ENCODE measurements at places on chromosomes 4 and X.
A peak's percentile ranks its signal among the peaks of the same experiment; 100 is the strongest.

GRCh38 chr4:107330916-107331315, 294.8 kb upstream of the DKK2 start:
- no peak for DNase-seq

GRCh38 chrX:23483396-23483795, 148.7 kb downstream of the PTCHD1 start:
- no peak for DNase-seq

GRCh38 chrX:16930392-16930791, 16.1 kb upstream of the REPS2 start:
- no peak for DNase-seq

DNA sequence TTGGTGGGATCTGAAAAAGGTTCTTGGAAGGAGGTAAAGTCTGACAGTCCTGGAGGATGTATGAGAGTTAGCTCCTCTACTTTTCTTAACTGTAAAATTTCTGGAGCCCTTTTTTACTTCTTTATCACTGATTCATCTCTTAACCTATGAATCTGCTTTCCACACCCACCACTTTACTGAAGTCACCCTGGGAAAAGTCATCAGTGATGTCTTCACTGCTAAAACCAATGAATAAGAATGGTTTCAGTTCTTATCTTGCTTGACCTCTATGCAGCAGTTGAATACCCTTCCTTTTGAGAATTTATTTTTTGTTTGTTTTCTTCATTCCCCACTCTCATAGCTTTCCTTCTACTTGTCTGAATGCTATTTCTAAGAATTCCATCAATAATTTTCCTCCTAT, 80.0 kb downstream of the AREG start:
- DNase-seq, result no peak

DNA sequence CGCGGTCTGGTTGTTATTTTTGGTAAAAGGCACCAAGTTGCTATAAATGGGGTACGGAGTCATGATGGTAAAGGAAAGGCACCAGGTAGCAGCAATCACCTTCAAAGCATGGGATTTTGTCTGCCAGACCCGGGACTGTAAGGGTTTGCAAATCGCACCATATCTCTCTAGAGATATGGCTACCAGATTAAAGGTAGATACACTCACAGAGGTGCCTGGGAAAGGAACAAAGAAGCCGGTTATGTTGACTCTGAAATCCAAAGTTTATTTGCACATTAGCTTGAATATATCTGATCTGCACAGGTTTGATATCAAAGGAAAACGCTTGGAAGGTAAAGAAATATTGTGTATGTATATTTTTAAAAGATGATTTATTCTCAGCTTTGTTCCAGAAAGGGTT, 4.6 kb downstream of the CCKAR start:
- DNase-seq, result no peak

- DNase-seq, result no peak
Measured at GRCh38 chrX:19063030-19063429, 59.2 kb downstream of the ADGRG2 start.

- no peak for DNase-seq
Measured at GRCh38 chrX:3962511-3963311, 249.3 kb upstream of the PRKX start.

DNA sequence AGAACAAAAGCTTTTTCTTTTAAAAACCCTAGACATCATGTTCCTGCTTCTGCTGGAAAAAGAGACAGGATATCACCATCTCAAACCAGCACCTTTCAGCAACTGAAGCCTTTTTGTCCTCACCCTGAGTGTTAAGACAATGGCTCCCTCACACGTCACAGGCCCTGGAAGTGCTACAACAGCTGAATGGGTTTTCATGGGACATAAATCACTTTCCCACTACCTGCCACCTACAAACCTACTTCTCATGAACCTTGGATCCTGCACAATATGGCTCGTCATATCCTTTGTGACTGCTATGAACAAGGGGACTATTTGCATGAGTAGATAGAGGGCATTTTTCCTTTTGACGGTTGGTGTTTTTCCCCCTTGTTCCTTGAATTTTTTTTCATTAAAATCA, 93.6 kb downstream of the TSPAN5 start:
- no peak for DNase-seq

DNA sequence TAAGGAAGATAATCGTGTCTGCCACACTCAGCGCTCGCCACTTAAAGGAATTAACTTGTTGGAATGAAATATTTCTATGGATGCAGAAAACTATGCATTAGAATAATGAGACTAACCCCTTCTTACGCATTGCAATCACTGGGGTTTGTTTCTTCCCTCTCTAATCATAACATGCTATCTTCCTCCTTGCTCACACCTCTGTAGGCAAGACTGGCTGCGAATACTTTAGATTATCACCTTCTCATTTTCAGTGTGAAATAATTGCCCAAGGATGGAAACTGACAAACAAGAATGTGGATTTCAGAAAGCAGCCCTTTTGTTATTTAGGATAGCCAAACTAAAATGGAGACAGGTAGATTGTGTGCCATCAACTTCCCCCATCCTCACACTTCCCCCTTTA, 349.4 kb downstream of the MID1IP1 start:
- DNase-seq, result no peak

GRCh38 chr4:2048831-2049230, 10.3 kb upstream of the NAT8L start:
- no peak for DNase-seq

DNA sequence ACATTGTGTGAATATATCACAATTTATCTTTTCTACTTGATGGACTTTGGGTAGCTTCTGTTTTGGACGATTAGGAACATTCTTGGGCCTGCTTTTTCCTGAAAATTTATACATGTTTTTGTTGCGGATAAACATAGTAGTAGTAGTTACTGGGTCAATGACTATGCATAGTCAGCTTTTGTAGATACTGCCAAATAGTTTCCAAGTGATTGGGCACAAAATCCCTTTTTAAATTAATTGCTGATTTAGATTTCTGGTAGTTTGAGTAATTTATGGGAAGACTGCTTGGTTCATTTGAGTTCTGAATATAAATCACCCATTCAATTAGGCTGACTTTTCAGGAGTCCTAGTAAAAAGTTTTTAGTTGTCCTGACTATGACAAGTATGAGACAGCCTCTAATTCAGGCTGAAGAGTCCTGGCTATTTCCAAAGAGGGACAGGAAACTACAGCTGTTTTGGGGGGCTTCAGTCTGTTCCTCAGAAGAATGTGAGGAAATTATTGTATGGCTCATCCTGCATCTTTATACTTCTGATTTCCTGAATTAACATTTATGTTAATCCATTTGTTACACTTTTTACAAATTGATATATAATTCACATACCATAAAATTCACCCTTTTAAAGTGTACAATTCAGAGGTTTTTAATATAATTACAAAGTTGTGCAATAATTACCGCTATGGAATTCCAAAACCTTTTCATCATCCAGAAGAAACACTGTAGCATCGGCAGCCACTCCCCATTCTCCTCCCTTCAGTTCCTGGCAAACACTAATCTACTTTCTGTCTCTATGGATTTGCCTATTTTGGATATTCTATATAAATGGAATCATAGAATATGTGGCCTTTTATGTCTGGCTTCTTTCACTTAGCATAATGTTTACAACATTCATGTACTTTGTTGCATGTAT, 14.2 kb downstream of the LRP2BP start:
- DNase-seq, result no peak

DNA sequence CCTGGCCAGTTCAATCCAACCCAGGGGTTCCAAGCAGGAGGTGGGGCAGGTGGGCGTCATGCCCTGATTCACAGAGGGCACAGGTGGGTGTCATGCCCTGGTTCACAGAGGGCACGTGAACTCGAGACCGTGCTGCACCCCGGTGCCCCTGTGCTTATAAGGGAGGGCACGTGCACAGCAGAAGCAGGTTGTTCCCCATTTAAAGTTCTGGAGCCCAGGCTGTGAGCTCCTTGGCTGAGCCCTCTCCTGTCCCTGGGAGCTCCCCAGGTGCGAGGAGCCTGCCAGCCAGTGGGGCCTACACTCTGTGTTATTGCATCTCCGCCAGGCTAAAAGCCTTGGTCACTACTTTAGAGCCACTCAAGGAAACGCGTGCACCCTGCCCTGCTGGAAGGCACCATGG, 3.2 kb upstream of the CPZ start:
- no peak for DNase-seq

GRCh38 chr4:155248002-155248896, 39.8 kb downstream of the NPY2R start:
- no peak for DNase-seq

DNA sequence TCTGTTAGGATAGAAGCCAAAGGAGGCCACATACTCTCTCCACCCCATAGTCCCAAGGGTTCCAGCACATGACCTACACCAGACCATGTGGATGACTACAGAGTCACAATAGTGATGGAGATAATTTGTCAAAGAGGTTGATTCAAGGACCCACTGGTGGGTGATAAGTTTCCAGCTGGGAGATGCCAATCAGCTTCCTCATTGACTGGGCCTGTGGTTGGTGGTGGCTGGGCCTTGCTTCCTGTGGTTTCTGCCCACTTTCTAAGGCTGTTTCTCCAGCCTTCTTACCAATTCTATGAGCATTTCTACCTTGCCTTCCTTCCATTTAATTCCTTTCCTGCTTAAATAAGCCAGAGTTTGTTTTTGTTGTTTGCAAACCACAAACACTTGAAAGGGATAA, 95.5 kb upstream of the CPEB2 start:
- DNase-seq, result no peak

GRCh38 chrX:154443479-154443910, 446 bp upstream of the FAM50A start:
- no peak for DNase-seq

DNA sequence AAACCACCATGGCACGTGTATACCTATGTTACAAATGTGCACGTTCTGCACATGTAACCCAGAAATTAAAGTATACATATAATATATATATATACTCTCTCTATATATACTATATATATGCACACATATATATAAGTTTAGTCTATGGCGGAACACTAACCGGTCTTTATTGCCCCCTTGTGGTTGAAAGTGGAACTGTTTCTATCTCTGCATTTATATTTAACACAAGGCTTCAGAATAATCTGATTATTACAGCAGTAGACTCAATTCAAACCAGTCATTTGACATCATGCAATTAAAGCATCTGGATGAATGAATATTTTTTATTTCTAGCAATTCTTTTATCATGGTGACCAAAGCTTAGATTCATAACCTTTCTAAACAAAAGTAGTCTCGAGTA, 14.6 kb downstream of the RAB9B start:
- DNase-seq, result peak; percentile 22

DNA sequence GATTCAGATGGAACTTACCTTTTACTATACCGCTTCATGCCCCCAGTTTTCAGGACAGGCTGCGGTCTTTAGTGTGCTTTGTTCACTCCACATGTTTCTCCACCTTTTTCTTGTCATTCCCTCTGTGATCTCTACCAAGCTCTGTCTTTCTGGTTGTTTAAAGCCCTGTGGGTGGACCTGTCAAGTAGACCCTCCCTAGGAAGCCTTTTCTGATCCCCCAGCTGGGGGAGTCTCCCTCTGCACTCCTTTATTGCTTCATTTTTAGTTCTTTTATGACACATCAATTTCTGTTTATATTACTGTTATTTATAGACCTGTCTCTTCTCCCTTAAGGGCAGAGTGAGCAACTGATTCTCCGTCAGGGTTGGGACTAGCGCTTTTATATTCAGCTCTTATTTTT, 150.2 kb downstream of the C4orf33 start:
- DNase-seq, result no peak

DNA sequence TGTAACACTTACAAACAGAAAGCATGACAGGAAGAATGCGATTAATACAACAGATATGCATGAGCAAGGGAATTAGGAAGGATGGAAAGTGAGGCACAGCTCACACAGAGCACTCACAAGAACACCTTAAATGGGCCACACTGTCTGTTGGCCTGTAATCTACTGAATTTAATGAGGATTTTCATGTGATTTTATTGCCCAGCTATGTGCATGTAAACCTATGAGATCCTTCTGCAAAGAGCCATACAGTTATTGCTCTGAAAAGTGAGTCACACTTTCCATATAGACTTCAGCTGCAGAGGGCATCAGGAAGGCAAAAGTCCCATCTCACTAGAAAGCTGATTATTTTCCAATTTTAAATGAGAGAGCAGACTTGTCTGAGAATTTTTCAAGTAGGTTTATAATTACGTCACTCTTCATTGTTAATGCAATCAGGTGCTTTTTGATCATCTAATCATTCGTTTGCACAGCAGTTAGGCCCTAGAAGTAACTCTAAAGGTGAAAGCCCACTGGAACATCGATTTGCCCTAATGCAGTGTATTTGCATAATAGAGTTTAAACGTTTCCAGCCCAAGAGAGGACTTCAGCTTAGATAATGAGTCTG, 832.7 kb upstream of the INTU start:
- no peak for DNase-seq

DNA sequence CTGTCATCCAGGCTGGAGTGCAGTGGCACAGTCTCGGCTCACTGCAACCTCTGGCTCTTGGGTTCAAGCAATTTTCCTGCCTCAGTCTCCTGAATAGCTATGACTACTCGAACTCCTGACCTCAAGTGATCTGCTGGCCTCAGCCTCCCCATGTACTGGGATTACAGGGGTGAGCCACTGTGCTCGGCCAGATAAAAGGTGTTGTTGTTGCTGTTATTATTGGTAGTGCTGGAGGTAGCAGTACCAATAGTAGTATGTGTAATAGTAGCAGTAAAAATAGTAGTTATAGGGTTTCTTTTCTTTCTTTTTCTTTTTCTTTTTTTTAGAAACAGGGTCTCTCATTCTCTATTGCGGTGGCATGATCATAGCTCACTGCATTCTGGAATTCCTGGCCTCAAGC, 592.1 kb downstream of the ARAP2 start:
- DNase-seq, result no peak

DNA sequence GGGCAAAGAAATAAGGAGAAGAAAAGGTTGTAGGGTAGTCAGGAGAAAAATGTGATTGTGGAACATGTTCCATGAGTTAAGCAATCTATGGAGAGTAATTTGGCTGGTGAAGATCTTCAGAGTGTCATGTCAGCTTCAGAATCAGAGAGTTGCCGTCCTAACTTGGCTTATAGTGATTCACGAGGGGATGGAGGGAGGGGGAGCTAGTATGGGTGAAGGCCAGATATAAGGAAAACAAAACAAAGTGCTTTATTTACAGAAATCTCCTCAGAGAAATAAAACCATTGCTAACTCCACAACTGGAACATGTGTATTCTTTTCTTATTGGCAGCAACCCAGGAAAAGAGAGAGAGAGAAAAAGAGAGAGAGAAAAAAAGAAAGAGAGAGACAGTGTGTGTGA, 256.5 kb upstream of the NRK start:
- DNase-seq, result no peak

- no peak for DNase-seq
Measured at GRCh38 chrX:21853578-21853977, 2.2 kb upstream of the YY2 start.

- DNase-seq, result no peak
Measured at GRCh38 chr4:20101831-20102230, 149.9 kb upstream of the SLIT2 start.

- DNase-seq, result no peak
Measured at GRCh38 chrX:68824152-68824433, 4.7 kb upstream of the EFNB1 start.

DNA sequence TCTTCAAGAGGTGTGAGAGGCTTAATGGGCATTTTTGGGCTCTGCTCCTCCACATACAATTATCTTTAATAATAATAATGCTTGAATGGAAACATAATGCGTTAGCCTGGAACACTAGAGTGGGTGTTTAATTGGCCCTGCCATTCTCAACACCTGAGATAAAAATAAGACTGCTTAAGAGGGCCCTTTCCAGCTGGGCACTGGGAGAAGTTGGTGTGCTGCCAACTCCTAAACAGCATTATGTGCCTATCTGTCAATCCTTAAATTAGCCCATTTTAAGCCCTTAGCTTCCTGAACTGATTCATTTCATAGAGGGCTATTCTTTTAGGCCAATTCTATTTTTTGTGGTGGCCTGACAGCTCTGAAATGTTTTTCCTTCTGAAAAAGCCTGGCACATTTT, 211.1 kb upstream of the ZIC3 start:
- no peak for DNase-seq
